H1 (cell line): ENCODE measurements at places on chromosomes 11 and 22. TPM values are rescaled to one million over a fixed set of nuclear protein-coding genes. Genes with fewer than 3 reads are reported as not detected.

Gene MAPK11
- 0.70 and 1.5 TPM in 2 replicates for polyA plus RNA-seq

Gene NPTXR
- polyA plus RNA-seq, result 3.7 and 4.9 TPM in 2 replicates

Gene PHLDA2
- 7.6 and 11.6 TPM in 2 replicates for polyA plus RNA-seq

Gene SRSF8
- 11.4 and 13.2 TPM in 2 replicates for polyA plus RNA-seq

Gene DCHS1
- polyA plus RNA-seq, result 8.2 and 8.9 TPM in 2 replicates

Gene CEND1
- 0.82 and 1.3 TPM in 2 replicates for polyA plus RNA-seq

Gene RGL4
- not detected in 2 replicates for polyA plus RNA-seq

Gene FGF19
- 9.6 and 14.8 TPM in 2 replicates for polyA plus RNA-seq

Gene YPEL4
- polyA plus RNA-seq, result 0.09 and 0.38 TPM in 2 replicates

DNA sequence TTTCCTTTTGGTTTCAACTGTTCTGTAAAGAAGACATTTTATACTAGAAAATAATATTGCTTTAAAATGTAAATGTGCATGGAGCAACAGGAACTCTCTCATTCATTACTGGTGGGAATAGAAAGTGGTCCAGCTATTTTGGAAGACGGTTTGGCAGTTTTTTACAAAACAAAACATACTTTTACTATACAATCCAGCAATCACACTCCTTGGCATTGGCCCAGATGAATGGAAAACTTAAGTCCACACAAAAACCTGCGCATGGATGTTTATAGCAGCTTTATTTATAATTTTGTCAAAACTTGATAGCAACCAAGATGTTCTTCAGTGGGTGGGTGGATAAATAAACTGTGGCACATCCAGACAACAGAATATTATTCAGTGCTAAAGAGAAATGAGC lies 49.9 kb upstream of the SEPTIN5 start:
- no peak for DNase-seq

GRCh38 chr22:45511847-45512261 lies 9.2 kb downstream of the FBLN1 start:
- no peak for DNase-seq

DNA sequence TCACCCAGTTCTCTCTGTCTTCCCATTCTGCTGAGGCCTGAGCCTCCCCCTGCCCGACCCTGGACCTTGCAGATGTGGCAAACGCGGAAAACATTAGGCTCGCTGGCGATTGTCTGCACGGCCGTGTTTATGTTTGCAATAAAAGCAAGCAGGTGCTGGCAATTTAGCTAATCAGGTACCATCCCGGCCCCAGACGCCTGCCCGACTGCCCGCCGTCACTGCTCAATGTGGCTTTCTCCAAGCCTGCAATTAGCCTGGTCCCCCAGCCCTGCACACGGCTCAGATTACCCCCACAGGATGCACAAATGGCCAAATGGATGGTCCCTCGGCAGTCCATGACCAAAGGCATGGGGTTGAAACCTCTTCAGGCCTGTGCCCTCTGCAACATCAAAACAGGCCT lies 259.7 kb downstream of the MN1 start:
- DNase-seq, result no peak

GRCh38 chr11:60119710-60120109 lies 31.2 kb downstream of the MS4A2 start:
- DNase-seq, result no peak

DNA sequence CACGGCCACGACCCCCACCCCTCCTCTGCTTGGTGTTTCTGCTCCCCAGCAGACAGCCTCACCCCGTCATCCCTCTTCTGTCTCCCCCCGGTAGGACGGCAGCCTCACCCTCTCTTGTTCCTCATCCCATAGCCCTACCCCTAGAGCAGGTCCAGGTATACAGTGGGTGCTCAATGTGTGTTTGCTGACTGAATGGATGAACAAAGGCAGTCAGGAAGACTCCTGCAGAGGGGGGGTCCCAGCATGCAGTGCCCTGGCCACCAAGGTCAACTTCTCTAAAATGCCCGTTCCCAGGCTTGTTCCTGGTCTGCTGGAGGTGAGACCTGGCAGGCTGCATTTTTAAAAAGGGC lies 34.7 kb upstream of the FADD start:
- DNase-seq, result no peak

DNA sequence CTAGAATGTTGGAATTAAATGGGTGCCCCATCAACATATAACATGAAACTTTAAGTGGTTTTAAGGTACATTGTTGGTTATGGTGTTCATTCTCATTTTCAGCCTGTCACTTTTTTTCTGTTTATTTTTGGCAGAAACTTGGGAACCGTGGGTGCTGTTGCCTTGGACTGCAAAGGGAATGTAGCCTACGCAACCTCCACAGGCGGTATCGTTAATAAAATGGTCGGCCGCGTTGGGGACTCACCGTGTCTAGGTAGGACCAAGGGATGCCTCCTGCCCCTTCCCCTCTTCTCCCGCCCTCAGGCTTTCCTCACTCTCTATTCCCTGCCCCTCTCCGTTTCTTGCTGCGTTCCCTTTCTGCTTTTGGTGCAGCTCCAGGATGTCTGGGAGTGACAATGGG lies 29.8 kb upstream of the SCGB1A1 start:
- no peak for DNase-seq

GRCh38 chr11:106482917-106483785 lies 405.7 kb downstream of the AASDHPPT start:
- no peak for DNase-seq

- no peak for DNase-seq
These were observed at the start of gene HBE1 for GRCh38 chr11:5269715-5270147. Gene HBE1, minus strand, starts transcription at chr11:5269945. Its CDS starts 55 bp downstream, at chr11:5269890.

GRCh38 chr11:2926611-2927051 lies 2.6 kb downstream of the PHLDA2 start:
- no peak for DNase-seq

GRCh38 chr11:34330653-34331052 lies 27.2 kb downstream of the ABTB2 start:
- DNase-seq, result no peak

GRCh38 chr11:119779195-119780071 lies 50.4 kb upstream of the NECTIN1 start:
- DNase-seq, result no peak

- DNase-seq, result no peak
These were observed 5.0 kb upstream of the SLC1A2 start for GRCh38 chr11:35424157-35424940.

DNA sequence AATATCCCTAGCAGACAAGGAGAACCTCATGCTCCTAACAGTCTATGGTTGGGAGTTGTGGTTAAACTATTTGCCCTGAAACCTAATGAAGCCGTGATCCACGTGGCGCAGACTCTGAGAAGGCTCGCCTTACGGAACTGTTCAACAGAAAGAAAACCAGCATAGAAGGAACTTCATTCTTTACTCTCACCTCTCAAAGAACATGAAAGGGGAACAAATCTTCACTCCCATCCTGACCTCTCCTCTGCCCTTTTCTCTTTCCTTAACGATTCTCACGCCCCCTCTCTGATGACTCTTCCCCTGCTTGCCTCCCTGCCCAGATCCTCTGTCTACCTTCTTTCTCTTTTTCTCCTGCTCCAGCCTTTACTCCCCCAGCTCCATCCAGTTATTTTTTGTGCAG lies 54.2 kb downstream of the IRAG1 start:
- DNase-seq, result no peak

DNA sequence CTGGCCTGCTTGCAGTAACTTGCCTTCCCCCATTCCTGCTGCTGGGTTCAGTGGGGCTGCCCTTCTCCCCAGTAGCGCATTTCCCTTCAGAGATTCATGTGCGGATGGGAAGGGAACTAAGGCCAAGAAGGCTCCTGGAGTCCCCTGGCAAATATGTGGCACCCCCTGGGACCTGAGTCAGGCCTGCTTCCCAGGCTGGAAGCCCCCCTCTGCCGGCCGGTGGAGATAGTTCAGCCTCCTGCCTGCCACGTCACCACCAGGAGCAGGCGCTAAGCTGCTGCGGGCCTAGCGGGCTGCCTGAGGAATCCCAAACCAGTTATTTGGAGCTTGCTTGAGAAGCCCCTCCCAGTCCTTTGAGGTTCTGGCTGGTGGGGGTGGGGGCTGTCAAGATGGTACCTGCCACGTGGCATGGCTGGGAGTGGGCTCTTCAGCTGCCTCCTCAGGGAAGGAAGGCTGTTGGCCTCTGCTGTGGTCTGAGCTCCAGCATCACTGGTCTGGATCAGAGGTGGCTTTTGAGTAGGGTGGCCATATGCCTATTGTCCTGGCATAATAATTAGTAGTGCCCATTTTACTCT lies 2.0 kb downstream of the SERPINH1 start:
- peak; percentile 82 for DNase-seq

DNA sequence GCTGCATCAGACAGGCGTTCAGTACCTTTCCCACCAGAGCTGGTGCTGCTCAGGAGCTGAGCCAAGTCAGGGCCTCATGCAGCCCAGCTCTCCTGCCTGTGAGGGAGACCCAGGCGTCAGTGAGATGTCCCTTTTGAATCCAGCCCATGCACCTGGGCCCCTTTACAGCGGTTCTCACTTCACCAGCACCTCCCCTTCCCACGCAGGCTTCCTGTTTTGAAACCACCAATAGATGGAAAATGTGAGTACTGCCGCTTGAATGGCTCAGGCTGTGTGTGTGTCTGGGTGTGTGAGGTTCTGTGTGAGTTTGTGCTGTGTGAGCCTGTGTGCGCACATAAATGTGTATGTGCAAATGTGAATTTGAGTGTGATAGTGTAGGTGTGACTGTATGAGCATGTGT lies 88.4 kb downstream of the UBASH3B start:
- no peak for DNase-seq

GRCh38 chr11:26551186-26551801 lies 20.8 kb downstream of the MUC15 start:
- no peak for DNase-seq

DNA sequence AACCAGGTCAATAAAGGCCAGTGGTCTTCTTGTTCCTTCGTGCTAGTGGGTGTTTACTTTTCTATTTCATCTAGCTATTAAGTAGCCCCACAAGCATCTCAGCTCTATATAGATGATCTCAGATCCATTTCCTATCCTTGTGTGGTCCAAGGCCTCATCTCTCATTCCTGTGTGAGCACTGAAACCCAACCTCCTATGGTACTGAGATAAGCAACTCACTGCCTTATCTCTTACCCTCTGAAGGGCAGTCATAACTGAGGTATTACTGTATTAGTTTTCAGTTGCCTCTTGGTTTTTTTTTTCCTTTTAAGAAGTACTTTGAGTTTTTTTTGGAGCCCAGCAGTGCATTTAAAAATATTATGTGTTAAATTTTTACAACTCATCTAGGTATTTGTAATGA lies 28.3 kb downstream of the ACER3 start:
- no peak for DNase-seq

DNA sequence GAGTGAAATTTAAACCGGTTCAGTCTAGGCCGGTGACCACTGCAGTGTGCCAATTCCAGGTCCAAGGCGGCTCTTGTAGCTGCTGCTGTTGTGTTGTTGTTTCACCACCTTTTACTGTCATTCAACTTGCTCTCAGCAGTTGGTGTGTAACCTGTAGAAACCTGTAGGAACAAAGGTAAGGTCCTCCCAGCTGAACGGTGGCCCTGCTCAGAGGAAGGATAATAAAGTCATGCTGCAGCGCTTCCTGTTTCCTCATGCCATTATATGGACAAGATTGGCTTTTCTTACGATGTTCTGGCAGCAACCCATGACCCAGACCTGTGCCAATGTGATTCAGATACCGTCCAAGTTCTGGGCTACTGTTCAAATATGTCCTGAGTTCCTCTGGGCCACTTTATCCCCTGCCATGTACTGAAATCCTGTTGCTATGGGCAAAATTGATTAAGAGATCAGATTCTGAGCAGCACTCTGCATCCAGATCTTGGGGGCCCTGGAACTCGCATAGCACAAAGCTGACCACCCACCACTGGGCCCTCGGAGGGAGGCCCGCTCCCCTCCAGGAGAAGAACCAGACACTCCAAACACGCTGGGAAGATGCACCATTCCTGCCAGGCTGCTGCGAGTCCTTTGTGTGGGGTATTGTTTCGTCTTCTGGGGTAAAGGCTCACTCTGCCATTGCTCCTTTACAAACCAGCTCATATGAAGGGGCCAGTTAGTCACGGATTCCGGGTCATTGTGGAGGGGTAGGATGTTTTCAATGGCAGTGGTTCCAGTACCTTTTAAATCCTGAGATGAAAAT lies 13.2 kb downstream of the FAM181B start:
- no peak for DNase-seq

DNA sequence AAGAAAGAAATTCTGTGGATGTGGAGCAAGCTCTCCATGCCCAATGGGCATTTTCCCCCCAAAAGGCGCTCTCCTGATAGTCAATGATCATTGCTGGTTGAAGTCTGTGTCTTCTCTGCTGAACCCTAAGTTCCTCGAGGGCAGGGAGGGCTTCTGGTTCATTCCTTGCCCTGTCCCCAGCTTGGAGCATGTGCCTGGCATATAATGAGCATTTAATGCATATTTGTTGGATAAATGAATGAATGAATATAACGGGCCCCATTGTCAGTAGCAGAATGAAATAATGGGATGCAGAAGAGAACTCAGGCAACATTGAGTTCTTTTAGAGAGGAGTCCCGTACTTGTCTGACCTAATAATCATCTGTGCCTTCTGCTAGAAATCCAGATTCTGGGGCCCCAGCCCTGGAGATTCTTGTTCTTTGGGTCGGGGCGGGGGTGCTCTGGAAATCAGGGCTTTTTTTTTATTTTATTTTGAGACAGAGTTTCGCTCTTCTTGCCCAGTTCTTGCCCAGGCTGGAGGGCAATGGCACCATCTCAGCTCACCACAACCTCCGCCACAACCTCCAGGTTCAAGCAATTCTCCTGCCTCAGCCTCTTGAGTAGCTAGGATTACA lies 64.4 kb downstream of the CD82 start:
- DNase-seq, result no peak

DNA sequence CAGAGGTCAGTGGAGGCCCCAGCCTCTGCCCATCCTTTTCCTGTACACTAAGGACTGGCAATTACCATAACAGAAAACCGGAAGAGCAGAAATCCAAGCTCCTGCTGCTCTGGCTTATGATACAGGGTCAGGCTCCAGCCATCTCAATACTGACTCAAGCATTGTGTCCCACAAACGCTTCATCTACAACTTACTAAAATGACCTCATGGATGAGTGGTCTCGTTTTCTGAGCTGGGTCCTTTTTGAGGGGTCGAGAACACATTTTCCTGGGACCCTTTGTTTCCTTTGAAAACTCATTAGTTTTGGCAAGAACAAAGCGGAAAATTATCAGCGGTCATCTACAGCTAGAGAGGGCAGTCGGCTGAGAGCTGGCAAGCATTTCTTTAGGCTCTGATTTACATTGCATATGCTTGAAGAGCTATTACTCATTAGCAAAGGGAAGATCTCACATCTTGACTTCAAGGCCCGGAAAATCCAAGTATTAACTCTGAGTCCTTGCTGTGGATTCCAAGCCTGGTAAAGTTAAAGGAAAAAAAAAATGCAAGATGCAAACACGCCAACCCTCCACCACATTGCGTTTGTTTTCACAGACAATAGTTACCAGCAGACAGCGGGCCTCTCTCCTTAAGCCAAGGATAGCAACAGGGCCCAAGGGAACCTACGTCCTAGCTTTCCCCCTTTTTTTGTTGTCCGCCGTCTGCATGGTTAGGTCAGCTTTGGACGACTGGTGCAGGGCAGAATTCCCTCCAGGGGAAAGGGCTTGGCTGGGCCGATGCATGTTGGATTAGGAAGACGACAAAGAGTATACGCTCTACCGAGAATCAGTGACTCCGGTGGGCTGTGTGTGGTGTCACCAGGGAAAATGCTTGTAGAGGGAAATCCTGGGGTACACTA lies 1.8 kb downstream of the TESMIN start:
- no peak for DNase-seq

- DNase-seq, result no peak
These were observed 102.3 kb downstream of the CHST1 start for GRCh38 chr11:45563171-45563570.

GRCh38 chr22:44336962-44337677 lies 24.4 kb upstream of the SHISAL1 start:
- no peak for DNase-seq
